ENCODE measurements at places on chromosomes 11 and 22. TPM values are rescaled to one million over a fixed set of nuclear protein-coding genes. Genes with fewer than 3 reads are reported as not detected.

DNA sequence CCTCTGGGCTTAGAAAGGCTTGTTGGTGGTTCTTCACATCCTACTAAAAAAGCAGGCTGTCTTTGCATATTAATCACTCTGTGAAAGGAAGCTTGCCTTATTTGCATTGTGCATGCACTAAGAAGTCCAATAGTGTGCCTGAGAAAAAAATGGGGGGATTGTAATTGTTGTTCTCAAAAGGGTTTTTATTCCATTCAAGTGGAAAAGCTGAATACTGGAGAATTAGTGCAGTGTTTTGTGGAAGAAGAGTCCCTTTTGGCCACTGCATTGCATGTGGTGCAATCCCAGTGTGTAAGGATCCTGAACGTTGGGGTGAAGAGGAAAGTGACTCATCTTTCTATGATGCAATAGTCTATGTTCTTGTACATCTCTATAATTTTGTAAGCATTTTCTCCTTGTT is 16.5 kb downstream of the NCAM1 start:
- no peak for DNase-seq

Gene DNAL4
- total RNA-seq = 30.0 TPM

Gene EMSY
- total RNA-seq = 18.3 TPM

- DNase-seq = no peak
Observed at GRCh38 chr22:40138866-40139265, 38.9 kb upstream of the TNRC6B start.

Gene CRYBB2
- total RNA-seq = not detected

GRCh38 chr22:27057717-27058116 is 400.3 kb downstream of the MIAT start:
- DNase-seq = no peak

DNA sequence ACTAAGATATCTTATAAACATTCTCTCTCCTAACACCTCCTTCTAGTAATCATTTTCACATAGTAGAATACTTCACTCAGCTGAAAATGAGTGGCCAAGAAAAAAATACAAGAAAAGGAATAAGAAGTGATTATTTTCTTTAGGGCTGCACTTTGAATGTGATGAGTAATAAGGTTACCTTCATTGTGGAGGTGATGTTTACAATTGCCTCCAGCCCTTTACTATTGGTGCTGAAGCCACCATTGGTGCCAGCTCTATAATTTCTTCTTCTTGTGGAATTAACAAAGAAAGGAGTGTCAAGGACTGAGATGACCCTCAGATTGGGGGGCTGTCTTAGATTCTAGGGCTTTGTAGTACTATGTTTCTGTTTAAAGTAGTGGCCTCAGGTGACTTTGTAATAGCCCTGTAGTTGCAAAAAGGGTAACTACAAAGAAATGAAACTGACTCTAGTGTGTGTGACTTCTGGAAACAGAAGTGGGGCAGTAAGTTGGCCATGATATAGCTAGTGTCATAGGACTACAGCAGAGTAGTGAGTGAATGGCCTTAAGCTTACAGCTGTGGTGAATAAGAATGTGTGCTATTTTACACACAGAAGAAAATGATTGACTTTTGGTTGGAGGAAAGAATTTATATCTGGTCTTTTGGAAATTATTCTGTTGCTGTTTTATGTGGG is 287.2 kb downstream of the TMEM135 start:
- no peak for DNase-seq

Gene BRSK2
- total RNA-seq = 3.3 TPM

- peak; percentile 76 for DNase-seq
Observed at GRCh38 chr22:20418211-20418788, 19.3 kb downstream of the SCARF2 start.

Gene RBFOX2
- total RNA-seq = 81.1 TPM

DNA sequence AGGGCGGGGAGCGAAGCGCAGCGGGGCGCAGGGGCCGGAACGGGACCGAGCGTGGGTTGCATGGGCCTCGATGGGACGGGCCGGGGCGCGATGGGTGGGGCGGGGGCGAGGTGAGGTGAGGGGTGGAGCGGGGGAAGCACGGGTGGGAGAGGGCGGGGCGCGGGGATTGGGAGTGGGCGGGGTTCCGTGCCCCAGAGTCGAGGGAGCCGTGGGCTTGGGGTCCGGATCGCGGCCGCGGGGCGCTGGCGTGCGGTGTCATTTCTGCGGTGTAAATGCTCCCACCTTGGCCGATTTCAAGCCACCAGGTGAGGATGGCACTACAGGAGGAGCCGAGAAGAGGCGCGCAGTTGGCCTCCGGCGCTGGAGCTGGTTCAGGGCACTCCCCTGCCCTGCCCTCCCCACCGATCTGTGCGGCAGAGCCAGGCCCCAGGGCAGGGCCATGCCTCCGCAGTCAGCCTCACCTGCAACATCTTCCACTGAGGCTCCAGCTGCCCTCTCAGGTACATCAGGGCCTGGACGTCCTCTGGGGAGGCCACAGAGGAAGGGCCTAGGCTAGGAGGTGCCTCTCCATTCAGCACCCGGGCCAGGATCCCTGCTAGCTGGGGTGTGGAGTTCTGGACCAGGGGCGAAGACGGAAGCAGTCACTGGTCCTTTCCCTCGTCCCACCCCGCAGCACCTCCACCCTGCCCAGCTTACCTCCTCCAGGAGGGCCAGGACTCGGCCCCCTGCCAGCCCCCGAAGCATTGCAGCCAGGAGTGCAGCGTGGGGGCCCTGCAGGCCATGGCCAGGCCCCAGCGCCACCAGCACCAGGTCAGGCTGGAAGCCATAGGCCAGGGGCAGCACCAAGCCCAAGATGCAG is 620 bp upstream of the TUBGCP6 start:
- DNase-seq = no peak

Gene KCNJ1
- not detected for total RNA-seq

DNA sequence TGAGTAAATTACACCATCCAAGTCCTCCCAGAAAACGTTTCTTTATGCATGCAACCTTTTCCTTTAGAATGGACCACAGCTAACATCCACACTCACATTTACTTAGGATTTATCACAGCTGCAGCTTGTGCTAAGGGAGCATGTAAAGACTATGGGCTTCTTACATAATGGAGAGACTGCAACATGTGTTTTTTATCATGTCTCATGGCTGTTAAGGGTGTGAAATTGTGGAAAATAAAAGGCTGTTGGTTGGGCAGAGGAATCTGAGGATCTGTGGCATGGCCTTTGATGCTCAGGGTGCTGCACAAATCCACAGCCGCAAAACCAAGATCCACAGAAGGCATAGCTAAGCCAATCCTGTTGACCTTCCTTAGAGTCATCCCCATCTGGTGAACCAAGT is 112.0 kb upstream of the MTNR1B start:
- no peak for DNase-seq

Gene KRTAP5-8
- total RNA-seq = not detected

Gene CATSPERZ
- total RNA-seq = 0.29 TPM

GRCh38 chr22:19704355-19705015 is 9.8 kb upstream of the SEPTIN5 start:
- no peak for DNase-seq
